ENCODE measurements at places on chromosomes 3 and 15.

DNA sequence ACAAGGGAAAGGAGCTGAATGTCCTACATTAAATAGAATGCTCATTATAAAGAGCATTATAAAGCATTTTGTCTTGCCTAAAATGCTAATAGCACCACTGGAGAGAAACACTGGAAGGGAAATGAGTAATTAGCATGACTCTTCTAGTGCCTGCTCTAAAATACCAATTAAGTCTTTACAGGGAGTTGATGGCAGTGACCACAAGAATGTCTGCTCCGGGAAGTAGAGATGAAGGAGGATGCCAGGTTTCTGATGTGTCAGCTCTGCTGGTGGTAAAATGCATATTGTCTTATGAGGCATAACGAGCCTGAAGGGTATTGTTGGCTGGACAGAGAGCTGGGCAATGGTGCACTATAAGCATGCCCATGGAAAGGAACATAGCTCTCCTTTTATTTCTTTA, 49.5 kb downstream of the MYLK start:
- DNase-seq: no peak

- DNase-seq: no peak
These were observed 28.3 kb downstream of the MASP1 start for GRCh38 chr3:187263270-187263669.

GRCh38 chr3:13348661-13349396, 71.3 kb downstream of the NUP210 start:
- no peak for DNase-seq

DNA sequence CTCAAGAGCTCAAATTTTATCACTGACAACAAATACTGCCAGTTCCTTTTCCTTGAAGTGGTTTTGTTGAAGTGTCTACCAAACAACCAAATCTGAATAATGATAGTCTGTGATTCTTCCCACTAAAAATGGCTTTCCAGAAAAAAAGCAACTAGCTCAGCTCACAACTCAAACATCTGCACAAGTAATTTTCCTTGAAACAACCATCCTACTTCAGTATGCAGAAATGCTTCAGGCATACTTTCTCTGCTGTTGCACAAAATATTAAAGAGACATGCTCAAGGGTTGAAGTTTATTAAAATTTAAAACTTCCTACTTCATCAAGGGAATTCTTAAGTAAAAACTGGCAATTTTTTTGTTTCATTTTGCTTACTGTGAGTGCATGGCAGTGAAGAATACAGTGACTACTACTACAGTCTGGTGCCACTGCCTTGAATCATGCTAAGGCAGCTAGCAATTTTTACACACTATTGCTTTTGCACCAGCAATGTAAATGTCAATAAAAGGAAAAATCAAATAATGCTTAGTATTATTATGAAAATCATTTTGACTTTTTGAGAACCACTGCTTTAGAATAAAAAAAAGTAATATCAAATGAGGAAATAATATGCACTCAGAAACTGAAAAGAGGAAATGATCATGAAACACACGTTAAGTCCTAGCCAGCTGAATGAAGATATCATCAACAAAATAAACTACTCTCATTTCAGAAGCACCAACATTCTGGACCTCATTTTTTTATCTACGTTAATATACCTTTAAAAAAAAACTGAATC, 33.6 kb downstream of the VPS13C start:
- no peak for DNase-seq

DNA sequence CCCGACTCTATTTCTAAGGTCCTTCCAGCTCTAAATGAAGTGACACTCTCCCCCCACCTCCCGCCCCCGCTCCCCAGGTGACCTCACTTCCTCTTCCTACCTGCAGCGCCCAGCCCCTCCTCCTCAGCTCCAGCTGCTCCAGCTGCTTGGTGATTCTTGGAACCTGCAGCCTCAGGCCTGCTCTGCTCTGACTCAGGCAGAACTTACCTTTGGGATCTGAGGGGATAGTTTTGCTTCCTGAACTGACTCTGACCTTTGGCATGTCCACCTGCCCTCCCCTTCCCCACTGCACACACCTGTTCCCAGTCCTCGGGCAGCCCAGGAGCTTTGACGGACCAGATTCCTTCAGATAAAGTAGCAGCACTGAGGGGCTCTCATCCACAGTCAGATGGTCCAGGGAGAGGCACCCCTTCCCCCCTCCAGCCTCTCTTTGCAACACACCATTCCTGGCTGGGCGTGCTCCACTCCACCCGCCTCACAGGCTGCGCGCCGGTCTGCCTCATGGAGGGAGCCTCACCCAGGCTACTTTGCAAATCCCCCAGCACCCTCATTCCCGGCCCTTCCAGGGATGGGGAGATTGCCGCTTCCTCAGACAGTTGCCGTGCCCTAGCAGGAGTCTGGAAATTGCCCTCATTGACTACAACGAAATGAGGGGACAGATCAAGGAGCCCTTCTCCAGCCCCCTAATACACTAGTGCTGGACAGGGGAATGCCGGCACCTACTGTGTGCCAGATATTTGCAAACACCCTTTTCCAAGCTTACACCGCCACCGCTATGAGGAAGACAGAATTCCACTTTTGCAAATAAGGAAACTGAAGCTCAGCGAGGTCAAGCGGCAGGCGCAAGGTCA, 692 bp upstream of the C15orf39 start:
- DNase-seq: no peak

- no peak for DNase-seq
These were observed 361.8 kb upstream of the ROPN1 start for GRCh38 chr3:124353691-124354090.

DNA sequence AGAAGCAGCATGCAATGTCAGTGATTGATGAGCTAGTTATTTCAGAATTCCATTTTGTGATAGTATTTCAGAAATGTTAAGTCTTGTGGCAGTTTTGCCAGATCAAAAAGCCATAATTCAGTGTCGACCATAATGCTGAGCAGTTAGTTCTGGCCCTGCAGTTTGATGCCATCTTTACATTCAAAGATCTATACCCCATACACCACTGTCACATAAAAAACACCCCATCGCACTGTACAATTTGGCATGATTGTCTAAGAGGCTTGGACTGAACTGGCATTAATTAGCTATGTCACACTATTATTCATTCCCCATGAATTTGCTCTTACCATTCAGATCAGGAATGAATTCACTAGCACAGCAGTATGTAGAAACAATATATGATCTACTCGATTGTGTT, 127.7 kb upstream of the EPHA3 start:
- no peak for DNase-seq

- DNase-seq: no peak
These were observed 6.1 kb upstream of the THSD4 start for GRCh38 chr15:71109130-71109529.

DNA sequence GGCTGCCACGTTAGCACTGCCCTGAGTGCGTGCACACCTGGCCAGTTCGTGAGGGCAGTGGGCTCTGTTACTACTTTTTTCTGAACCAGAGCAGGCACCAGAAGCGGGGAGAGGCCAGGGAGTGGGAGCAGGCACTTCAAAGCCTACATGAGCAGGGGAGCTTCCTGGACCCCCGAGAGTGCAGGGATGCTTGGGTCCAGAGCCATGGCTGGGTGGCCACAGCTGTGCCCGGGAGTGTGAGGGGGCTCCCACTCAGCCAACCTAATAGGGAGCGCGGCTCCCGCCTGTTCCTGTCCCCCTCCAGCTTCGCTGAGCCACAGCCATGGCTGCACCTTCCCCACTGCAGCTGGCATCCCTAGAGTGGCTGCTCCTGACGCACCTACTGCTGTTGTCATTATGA, 1423.3 kb downstream of the SI start:
- no peak for DNase-seq

DNA sequence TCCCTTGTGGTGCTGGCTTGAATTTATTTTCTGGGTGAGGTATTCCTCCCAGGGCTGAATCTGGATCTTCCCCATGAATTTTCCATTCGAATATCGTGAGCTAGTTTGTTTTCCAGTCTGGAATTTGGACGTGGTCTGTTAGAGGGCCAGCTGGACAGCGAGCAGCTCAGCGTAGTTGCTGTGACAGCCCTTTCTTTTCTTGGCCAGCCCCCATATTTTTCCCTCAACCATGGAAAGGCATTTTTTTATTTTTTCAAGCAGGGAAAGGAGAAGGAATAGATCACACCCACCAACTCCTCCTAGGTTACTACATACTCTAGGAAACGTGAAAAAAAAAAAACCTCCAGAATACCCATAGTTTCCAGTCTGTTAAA, 152.0 kb downstream of the KLHL25 start:
- no peak for DNase-seq
